ENCODE measurements at places on chromosomes 7 and 10. TPM values are rescaled to one million over a fixed set of nuclear protein-coding genes. Genes with fewer than 3 reads are reported as not detected.

Gene LHFPL3
- total RNA-seq, result not detected

Gene PODXL
- 727 TPM for total RNA-seq

GRCh38 chr7:1238931-1239802 lies 6.5 kb downstream of the UNCX start:
- DNase-seq, result no peak

GRCh38 chr10:102796407-102797176 lies 40.6 kb downstream of the CYP17A1 start:
- DNase-seq, result no peak

DNA sequence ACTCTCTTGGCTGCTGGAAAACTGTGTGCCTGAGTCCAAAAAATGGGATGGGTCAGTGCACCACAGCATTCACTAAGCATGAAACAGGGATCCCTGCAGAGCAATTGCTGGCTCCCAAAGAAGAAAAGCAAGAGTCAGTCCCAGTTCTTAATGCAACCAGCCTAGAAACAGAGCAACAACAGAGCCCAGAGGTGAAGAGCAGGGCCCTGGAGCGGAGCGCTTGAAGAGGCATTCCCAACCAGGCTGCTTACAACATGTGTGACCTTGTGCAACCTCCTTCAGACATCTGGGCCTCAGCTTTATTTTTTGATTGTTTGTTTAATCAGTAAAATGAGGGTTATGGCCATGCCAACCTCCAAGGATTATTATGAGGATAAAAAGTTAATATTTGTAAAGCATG lies 543.7 kb upstream of the COBL start:
- no peak for DNase-seq

- DNase-seq, result no peak
These were observed 26.5 kb downstream of the MPP7 start for GRCh38 chr10:28276384-28276783.

Measured in H9 (cell line).